ENCODE measurements at places on chromosomes 5 and 9.

- DNase-seq, result no peak
These were observed 16.8 kb downstream of the C9orf57 start for GRCh38 chr9:72043576-72043975.

DNA sequence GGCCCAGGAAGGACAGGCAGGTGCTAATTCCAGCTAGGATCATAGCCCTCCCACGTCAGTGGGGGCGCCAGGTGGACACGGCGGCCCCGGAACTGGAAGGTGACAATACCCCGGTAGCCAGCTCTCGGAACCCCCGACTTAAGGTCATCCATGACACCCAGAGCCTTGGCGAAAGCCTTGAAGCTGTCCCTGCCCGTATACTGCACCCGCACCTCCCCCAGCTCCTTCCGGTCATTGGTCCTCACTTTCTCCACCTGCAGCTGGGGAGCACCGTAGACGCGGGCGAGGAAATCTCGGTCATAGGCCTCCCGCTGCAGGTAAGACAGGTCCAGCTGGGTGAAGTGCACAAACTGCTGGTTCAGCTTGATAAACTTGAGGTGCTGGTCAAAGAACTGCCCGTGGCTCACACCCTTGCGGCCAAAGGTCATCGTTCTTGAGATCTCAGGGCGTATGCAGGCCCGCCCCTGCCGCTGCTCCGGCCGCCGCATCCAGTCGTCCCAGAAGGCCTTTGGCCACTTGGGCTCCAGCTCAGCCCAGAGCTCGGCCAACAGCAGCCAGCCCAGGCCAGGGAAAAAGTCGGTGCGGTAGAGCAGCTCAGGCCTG, 10.9 kb downstream of the MGAT1 start:
- no peak for DNase-seq

GRCh38 chr5:101904736-101905135, 391.3 kb downstream of the SLCO4C1 start:
- no peak for DNase-seq

GRCh38 chr5:141483902-141484301, 928 bp upstream of the PCDHGC4 start:
- no peak for DNase-seq

DNA sequence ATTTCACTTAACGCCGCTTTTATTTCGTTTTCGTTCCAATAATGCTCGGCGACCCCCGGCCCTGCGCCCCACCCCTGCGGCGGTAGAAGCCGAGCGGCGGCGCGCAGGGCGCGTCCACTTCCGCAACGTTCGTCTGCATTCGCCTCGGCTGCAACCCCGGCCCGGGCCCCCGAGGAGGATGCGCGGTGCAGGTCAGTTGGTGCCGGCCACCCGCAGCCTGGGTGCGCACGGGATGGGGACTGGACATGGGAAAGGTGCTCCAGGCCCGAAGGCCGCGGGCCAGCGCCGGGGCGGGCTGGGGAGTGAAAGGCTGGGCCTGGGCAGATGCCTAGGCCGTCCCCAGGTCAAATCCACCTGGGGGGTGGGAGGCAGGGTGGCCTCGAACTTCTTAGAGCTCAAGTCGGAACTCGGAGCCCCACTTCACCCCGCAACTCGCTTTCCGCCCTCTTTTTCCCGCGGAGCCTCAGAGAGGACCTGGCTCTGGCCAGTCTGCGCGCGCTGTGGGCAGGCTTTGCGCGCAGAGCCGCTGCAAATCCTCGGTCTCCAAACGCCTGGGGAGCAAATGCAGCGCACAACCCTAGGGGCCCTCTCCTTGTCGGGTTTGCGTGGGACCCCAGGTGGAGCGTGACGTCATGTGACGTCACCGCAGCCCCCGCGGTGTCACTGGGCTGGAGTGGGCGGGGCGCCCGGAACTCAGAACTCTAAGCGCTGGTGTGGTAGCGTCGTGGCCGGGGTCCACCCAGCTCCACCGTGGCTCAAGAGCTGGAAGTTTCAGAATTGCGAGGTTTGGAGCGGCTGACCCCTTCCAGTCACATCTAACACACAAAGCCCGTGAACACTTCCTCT, 3.3 kb downstream of the TLX3 start:
- no peak for DNase-seq

- no peak for DNase-seq
These were observed 74.8 kb downstream of the CDK5RAP2 start for GRCh38 chr9:120505186-120505585.

- no peak for DNase-seq
These were observed 48.4 kb upstream of the EPB41L4A start for GRCh38 chr5:112467485-112467884.

- DNase-seq, result no peak
These were observed 147.5 kb upstream of the PIK3R1 start for GRCh38 chr5:68067976-68068603.

- no peak for DNase-seq
These were observed 432.8 kb upstream of the PTPRD start for GRCh38 chr9:11045589-11045988.

DNA sequence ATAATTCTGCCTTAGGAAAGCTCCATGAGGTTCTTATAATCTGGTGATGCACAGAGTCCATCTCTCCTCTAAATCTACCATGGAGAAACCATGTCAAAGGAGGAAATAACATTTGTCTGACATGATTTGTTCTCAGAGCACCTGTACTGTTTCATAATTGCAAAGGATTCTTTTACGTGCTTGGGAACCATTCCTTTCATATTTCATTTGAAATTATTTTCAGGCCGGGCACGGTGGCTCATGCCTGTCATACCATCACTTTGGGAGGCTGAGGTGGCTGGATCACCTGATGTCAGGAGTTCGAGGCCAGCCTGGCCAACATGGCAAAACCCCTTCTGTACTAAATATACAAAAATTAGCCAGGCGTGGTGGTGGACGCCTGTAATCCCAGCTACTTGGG, 65.4 kb downstream of the UGCG start:
- DNase-seq, result no peak

Data from SW480 (cell line).